ENCODE measurements at places on chromosomes 7 and 10. TPM values are rescaled to one million over a fixed set of nuclear protein-coding genes. Genes with fewer than 3 reads are reported as not detected.

The NPSR1 gene
- not detected for total RNA-seq

The LAMB1 gene
- total RNA-seq, result 244 TPM

The MBL2 gene
- 0.06 TPM for total RNA-seq

The AKR1D1 gene
- not detected for total RNA-seq

The ANK3 gene
- total RNA-seq, result 81.1 TPM
